ENCODE measurements at places on chromosomes 3 and 15.

GRCh38 chr15:52653431-52653964 lies 25.7 kb downstream of the ATOSA start:
- DNase-seq = no peak

- no peak for DNase-seq
Measured at GRCh38 chr3:43001094-43001553, 22.0 kb downstream of the GASK1A start.

- DNase-seq = no peak
Measured at GRCh38 chr15:44804298-44805046, 68.1 kb downstream of the TRIM69 start.

DNA sequence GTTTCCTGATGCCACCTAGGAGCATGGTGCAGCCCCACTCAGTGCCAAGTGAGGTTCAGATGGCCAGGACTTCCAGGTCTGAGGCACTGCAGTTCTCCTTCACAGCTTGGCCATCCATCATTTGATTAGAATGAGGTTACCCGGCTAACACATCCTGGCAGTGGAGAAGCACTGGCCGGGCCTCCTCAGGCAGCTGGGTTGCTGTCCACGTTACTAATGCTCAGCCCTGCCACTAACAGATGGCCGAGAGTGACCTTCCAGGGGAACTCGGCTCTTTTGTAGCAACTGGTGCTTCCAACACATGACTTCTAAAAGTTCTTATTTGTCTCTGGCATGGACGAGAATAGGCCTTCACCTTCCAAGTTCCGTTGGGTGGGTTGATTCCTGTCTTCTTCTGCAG lies 204.6 kb upstream of the CFAP20DC start:
- DNase-seq = no peak

- DNase-seq = no peak
Measured at GRCh38 chr3:129838086-129838485, 55.4 kb downstream of the TMCC1 start.

DNA sequence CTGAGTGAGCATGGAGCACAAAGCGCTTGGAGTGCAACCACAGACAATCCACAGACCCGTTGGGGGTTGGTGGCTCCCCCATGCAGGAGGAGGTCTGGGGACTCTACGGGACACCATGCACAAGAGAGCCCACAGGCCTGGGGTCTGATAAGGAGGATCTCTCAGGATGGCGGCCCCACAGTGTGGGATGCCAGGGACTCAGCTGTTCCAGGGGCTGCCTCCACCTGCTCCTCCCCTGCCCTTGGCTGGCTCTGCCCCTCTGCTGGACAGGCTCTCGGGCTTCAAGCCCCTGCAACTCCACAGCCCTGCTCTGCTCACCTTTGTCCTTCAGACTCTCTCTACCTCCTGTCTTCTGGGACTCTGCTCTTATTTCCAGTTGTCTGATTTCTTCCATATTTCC lies 184.5 kb upstream of the CHRNA7 start:
- DNase-seq = no peak

DNA sequence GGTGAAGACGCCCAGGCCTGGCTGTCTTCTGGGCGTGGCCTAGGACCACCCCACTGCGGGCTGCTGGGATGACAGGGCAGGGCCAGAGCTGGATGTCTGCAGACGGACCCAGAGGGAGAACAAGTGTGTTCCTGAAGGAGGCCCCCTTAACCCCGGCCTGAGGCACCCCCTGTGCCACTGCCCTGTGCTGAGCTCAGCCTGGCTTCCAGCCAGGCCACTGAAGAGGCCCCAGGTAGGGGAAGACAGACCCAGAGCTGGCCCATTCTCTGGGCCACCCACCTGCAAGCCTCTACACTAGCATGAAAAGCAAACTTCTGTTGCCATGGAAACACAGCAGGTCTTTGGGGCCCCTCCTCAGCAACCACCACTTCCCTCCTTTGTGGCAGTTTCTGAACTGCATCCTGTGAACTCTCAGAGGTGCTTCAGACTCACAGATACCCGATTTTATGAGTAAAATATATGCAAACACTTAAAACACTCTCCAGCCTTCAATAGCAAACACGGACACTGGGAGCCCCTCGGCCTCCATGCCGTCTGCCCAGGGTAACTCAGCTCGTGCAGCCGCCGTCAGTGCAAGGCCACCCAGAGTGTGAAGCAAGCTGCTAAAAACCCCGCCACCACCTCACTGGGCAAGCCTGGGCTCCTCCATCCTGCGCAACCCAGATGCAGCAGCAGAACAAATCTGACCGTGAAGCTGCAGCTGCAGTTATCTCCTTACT lies 42.5 kb downstream of the CMTM6 start:
- no peak for DNase-seq

- DNase-seq = no peak
Measured at GRCh38 chr3:157282261-157283191, 122.6 kb upstream of the CCNL1 start.

- DNase-seq = no peak
Measured at GRCh38 chr15:63037976-63038720, 4.4 kb upstream of the TPM1 start.

DNA sequence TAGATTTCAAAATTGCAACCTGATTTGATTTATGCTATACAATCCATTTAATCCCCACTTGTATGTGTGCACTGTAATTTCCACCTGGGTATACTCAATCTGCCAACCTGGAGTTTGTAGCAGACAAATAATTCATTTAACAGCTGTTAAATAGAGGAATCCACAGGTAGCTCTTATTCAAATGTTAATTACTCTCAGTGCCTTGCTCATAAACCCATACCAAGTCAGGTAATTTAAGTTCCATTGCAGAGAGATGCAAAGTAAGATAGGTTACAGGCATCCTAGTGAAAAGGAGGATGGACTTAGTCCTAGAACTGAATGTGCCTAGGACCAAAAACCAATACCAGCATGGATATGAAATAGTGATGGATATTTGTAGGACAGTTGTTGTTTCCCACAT lies 674.2 kb downstream of the TBL1XR1 start:
- DNase-seq = no peak

GRCh38 chr3:53011324-53011723 lies 34.5 kb downstream of the SFMBT1 start:
- no peak for DNase-seq
